ENCODE measurements at places on chromosomes 5 and 9.

- DNase-seq: no peak
Observed at GRCh38 chr9:95572381-95573151, 55.8 kb upstream of the PTCH1 start.

DNA sequence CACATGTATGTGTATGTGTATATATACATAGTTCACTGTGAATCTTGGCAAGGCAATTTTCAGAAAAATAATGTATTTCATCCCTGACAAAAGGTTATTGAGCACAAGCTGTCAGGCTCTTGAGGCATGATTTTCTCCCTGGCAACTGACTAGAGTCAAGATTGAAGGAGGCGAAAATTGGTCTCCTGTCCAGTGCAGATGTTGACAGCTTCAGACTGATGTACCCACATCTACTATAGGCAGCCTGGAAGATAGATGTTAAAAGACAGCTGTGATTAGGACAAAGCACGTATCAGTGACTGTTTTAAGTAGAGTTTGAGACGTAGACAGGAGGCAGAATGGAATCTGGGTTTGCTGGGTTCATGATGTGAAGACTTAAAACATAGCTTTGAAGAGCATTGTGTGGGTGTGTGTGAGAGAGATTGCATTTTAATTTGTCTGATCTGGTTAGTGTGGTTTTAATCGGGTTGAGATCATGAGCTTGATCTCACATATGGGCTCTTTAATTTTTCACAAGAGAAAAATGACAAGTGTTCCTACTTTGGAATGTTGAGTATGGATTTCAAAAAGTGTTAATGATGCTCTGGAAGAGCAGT, 39.1 kb downstream of the CTNNA1 start:
- no peak for DNase-seq

DNA sequence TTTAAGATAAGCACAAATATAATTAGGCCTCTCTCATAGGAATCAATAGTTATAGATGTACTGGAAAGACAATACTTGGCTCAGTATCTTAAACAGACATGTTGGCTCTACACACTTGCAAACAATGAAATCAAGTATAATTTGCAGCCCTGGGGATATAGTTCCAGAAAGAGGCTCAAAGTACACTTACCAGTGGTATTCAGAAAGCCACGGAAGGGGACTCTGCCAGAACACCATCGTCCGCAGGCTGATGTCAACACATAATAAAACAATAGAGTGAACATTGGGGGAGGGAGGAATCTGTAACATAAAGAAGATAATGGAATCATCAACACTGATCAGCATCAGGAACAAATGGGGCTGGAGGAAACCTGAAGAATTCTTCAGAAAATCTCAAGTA, 31.2 kb upstream of the EBF1 start:
- no peak for DNase-seq

DNA sequence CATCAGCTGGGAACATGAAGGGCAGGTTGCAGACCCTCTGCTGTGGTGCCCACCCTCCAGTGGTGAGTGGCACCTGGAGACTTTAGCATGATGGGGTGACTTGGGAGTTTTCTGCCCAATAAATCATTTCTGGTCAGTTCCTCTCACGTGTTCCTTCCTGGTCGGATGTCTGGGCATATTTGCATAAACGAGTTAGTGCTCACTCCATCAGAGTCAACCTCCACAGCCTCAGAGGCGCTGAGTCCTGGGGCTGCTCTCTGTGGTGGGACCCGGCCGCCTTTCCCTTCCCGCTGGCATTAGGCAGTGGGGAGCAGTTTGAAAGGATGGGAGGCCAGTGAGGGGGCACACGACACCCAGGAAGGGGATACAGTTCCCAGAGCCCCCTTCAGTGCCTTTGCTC, 114.0 kb upstream of the FCN2 start:
- DNase-seq: no peak

DNA sequence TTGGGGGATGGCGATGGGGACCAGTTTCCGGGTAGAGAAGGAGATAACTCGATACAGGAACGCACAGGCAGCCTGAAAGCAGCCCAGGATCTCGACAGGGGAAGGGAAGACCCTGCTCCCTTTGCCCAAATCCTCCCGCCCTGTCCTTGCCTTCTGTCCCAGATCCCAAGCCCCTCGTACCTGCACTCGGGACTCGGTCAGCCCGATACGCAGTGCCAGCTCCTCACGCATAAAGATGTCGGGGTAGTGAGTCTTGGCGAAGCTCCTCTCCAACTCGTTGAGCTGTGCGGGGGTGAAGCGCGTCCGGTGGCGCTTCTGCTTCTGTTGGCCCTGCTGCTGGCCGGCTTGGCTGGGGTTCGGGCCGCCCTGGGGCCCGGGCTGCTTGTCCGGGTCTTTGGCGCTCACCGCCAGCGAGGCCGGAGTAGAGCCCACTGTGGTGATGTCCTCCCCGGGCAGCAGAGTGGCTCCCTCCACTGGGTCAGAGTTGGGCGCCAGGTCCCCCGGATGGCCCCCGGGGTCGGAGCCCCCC, 1.8 kb downstream of the OTP start:
- DNase-seq: no peak

DNA sequence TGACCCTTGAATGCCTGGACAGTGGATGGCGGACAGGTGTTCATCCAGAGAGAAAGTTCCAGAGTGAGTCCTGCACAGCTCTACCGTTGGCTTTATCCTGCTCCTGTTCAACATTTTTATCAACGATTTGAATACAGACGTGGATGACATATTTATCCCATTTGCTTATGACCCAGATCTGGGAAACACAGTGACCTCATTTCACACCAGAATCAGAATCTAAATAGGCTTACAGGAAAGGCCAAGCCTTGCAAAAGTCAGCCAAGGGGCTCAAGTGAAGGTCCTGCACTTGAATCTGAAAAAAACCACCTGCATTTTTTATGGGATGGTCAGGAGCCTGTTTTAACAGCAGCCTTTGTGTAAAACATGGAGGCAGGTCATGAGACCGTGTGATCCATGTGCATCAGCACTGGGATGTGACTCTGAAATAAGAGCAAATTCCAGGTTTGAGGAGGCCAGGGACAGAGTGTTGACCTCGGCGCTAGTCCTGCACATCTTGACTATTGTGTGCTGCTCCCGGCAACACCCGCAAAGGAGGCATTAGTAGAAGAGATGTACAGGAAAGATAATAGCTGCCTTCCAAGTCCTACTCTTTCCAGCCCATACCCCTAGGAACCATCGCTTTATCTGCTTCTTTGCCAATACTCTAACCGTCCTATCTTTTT, 18.5 kb downstream of the PDZD2 start:
- DNase-seq: no peak

- no peak for DNase-seq
Observed at GRCh38 chr5:102608414-102608813, 109.6 kb upstream of the SLCO6A1 start.

- no peak for DNase-seq
Observed at GRCh38 chr9:70422371-70423043, 8.1 kb upstream of the KLF9 start.

DNA sequence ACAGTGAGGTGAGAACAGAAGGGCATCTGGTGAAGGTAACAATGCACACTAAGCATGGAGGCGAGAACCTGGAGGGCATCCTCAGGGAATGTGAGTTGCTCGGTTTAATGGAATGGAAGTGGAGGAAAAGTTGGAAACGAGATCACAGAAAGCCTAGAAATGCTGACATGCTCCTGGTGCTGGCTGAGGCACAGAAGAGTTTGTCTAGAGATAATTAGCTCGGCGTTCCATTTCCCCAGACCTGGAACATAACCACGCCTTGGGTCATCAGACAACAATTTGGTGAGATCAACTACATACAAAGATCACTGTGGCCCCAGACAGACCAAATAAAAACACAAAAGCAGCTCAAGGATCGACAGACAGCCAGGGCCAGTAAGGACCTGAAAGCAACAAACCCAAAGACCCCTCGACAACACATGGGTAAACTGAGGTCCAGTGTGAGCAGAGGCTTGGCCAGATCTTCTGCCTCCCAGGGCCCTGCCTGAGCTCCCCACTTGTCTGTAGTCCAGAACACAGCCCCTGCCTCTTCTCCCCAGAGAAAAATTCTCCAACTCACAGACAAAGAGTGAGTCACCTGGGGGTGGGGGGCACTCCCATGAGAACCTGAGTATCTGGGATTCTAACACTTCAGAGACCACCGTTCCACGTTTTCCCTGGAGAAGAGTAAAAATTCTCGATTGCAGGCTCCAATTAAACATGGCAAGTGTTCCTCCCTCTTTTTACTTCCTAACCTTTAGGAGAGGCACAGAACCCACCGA, 52.5 kb downstream of the SHB start:
- DNase-seq: no peak

DNA sequence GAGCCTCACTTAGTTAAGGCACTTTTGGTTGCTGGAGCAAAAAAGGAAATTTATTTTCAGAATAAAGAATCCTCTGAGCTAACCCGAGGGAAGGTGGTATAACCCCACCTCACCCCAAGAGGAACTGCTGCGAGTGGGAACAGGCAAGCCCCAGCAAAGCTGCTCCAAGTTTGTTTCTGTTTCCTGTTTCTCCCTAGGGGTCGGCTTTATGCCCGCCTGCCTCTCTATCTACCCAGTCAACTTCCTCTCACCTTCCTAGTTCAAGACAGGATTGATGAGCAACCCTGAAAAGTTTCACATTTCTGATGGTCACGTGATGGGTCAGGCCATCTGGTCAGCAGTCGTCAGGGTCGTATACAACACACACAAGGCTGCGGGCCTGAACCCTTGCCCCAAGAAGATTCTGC, 31.1 kb downstream of the TRIO start:
- DNase-seq: no peak

- no peak for DNase-seq
Observed at GRCh38 chr9:109269081-109269480, 51.8 kb downstream of the EPB41L4B start.

DNA sequence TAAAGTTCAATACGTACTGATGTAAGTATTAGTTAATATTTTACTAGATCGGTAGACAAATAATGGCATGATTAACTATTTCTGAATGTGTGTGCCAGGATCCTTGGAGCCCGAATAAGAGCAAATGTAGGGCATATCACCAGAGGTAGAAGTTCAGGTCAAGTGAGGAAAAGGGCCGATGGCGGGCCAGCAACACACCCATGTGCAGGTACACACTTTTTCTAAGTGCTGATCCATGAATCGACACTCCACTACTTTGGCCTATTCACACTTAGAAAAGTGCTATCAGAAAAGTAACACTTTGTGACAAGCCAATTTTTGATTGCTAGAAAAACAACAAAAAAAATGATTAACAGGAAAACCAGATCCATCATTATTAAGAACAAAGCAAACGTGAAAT, 150.3 kb downstream of the AUH start:
- no peak for DNase-seq
